Head of caudate nucleus (tissue), 42 donors: ENCODE measurements at places on chromosomes 6 and 20.

- no peak for DNase-seq
Observed at GRCh38 chr20:34397096-34397495, 34.0 kb downstream of the ITCH start.

- no peak for DNase-seq
Observed at GRCh38 chr20:41989935-41990635, 371.9 kb upstream of the CHD6 start.

DNA sequence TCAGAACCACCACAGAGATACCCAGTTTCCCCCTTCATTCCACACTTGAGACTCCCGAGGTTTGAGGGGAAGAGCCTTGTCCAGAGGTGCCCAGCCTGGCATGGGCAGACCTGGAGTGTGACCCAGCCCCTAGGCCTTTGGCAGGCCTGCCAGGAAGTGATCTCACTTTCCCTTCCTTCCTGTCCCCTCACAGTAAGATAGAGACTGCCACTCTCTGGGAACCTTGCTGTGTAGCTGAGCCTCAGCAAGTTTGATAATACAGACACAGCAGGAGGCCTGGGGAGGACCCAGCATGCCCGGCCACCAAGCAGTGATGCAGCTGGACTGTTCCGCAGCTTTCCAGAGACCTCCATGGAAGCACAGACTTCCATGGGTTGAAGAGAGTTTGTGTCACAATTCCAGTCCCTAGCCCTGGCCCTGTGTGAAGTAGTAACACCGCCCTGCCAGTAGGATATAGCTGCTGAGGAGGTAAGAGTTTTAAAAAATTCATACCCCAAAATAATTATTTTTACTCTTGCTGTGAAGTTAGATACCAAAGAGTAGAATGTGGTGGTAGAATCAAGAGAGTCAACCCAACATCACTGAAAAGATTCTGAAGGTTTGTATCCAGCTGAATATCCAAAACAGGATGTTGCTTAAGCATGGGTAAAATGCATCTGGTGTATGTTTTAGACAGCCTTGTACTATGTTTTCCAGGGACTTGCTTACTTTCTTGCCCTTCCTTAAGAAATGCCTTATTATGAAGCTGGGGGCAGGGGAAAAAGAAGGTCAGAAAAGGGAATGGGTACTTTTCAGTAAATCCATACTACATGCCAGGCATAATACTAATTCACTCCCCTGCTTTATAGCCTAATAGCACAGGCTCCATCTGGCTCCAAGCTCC lies 16.3 kb downstream of the PKIG start:
- no peak for DNase-seq

GRCh38 chr20:51159303-51159702 lies 136.4 kb upstream of the KCNG1 start:
- no peak for DNase-seq

DNA sequence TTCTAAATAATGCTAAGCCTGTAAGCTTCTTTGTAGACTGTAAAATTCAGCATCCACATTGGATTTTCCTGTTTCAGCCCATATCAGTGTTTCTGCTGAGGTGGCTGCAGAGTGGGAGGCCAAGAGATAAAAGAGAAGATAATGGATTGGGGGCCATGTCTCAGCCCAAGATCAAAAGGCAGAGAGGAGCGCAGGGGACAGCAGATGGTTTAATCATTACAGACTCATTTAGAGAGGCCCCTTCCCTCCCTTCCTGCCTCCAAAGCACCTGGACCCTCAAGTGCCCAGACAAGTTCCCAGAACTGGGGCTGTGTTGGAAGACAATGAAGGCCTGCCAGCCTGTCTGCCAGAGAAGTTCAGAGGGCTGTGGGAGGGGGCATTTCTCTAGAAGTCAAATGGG lies 20.4 kb upstream of the CTNNBL1 start:
- no peak for DNase-seq

GRCh38 chr6:1137849-1138248 lies 174.0 kb upstream of the FOXQ1 start:
- no peak for DNase-seq

- peak; percentile 85 for DNase-seq
Observed at GRCh38 chr6:31729515-31729978, 448 bp upstream of the DDAH2 start.

DNA sequence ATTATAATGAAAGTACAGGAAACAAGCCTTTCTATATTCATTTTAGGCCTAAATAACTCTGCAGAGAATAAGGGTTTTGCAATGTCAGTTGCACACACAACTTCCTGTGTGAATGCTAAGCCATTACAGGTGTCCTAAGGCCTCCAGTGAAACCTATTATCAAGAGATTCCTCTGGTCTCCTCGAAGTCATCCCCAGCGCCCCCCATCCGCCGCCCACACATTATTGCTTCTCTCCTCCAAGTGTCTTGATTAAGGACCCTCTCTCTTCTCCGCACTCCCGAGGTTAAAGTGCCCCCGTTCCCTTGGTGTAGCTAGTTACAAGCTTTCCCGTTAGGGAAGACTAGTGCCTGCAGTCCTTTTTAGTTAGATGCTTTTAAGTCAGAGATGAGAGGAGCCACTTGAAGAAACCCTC lies 1.3 kb downstream of the HIVEP2 start:
- no peak for DNase-seq

DNA sequence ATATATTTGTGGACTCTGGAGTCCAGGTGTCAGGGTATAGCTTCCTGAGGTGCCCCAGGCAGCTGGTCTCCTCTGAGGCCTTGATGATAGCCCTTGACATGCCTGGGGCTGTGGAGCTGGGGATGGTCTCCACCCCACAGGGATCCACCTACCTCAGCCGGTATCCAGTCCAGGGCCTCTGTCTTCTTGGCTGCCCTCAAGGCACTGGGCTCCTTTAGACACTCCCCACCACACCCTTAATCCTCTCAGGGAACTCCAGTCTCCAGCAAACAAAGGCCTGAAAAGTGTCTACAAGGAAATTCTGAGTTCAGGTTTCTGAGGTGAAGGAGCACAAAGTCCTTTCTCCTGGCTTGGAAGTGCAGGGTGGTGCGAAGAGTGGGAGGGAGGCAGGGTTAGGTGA lies 44.6 kb upstream of the DDR1 start:
- DNase-seq: no peak

GRCh38 chr20:47118641-47119040 lies 224.0 kb downstream of the EYA2 start:
- DNase-seq: no peak

GRCh38 chr20:47799116-47799715 lies 13.9 kb upstream of the SULF2 start:
- no peak for DNase-seq

DNA sequence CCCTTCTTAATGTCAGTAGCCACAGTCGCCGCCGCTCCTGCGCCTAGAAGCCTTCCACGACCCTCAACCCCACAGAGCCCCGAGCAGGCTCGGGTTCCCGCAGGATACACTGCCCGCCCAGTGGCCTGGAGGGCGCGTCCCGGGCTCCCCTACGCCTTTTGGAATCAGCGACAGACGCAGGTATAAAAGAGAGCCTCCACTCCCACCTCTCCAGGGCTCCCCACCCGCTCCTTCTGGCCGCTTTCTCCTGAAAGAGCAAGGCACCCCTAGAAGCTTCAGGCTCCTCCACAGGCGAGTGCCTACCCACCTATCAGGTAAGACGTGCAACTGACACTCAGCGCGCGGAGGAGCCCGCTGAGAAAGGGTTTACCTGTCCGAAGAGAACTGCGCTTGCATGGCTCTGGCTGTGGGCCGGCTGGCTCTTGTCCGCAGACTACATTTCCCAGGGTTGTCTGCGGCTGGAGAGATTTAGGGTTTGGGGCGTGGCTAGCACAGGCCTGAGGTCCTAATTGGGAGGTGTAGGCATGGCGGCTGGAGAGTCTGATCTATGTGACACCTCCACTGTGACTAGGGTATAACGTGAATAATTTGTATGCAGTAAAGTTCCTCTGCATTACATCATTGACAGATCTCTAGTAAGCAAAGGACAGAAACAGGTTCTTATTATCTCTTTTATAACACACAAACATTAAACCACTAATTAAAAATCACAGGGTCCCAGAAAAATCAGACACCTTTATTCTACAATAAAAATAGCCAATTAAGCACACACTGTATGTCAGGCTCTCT lies 13.5 kb upstream of the ZNF391 start:
- DNase-seq: peak; percentile 73

DNA sequence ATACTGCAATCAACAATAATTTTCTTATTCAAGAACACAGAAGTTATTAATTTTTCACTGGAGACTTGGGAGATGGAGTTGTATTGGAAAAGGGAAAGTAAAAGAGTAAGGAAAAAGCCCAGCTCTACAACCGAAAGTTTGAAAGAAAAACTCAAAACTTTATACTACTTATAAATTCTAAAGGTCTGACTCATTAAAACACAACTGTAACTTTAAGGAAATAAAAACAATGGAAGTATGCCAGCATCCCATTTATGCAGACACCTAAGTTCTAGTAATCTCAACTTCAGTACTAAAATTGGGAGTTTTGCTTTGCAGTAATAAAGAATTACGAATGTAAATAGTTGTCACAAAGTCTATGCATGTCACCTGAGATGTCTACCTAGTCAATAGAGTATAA lies 80.6 kb downstream of the IRAK1BP1 start:
- no peak for DNase-seq

DNA sequence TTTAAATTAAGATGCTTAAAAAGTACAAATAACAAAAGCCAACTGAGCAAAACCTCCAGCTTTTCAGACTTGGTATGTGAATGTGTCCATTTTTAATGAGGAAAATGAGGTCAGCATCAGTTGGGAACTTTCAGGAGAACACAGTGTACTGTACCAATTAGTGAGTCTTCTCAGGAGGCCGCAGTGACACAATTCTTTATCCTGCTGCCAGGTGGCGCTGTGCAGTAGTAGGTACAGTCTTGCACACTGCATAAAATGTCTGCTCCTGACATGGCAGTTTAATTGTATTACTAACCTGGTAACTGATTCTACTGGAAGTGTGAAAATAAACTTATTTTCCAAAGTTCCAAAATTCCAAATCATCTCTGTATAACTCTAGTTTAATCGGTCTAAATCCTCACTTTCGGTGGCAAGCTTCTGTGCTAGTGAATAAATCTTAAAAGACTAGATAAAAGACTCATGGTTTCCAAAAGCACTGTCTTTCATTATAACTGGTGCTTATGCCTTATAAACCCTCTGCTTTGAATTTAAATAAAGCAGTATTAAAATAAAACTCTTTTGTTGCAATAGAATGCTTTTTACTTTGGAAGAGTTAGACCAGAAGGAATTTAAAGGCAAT lies 214.8 kb upstream of the MMS22L start:
- peak; percentile 78 for DNase-seq

DNA sequence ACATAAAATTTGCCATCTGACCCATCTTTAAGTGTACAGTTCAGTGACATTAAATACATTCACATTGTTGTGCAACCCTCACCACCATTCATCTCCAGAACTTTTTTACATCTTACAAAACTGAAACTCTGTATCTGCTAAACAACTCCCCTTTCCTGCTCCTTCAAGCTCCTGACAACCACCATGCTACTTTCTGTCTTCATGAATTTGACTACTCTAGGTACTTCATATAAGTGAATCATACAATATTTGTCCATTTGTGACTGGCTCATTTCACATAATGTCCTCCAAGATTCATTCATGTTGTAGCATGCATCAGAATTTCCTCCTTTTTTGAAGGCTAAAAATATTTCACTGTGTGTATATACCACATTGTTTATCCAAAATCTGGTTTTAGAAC lies 86.9 kb upstream of the SMLR1 start:
- no peak for DNase-seq

- DNase-seq: no peak
Observed at GRCh38 chr6:53825532-53826321, 30.9 kb downstream of the LRRC1 start.

DNA sequence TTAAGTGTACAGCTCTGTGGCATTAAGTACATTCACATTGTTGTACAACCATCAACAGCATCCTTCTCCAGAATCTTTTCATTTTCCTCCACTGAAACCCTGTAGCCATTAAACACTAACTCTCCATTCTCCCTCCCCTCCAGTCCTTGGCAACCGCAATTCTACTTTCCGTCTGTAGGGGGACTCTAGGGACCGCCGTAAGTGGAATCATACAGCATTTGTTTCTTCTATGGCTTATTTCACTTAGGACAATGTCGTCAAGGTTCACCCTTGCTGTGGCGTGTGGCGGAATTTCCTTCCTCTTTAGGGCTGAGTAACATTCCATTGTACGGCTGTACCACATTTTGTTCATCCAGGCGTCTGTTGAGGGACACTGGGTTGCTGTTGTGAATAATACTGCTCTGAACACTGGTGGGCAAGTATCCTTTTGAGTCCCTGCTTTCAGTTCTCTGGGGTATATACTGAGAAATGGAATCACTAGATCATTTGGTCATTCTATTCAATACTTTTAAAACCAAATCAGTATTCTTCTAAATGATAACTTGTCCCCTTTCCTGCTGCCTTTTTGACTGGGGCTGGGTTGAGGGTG lies 50.7 kb downstream of the PPP1R3G start:
- DNase-seq: peak; percentile 36

DNA sequence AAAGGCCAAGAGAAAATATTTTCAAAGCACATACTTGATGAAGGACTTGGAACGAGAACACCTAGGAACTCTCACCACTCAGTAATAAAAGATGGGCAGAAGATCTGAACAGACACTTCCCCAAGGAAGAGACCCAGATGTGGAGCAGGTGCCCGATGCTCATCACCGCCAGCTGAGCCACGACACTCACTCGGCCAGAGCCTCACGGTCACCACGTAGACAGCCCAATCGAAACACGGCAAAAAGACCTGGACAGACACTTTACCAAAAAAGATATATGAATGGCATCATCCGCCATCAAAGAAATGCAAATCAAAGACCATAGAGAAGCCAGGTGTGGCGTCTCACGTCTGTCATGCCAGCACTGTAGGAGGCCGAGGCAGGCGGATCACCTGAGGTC lies 41.6 kb downstream of the SLC2A4RG start:
- DNase-seq: no peak

GRCh38 chr6:100084991-100085364 lies 91.0 kb upstream of the MCHR2 start:
- DNase-seq: no peak

DNA sequence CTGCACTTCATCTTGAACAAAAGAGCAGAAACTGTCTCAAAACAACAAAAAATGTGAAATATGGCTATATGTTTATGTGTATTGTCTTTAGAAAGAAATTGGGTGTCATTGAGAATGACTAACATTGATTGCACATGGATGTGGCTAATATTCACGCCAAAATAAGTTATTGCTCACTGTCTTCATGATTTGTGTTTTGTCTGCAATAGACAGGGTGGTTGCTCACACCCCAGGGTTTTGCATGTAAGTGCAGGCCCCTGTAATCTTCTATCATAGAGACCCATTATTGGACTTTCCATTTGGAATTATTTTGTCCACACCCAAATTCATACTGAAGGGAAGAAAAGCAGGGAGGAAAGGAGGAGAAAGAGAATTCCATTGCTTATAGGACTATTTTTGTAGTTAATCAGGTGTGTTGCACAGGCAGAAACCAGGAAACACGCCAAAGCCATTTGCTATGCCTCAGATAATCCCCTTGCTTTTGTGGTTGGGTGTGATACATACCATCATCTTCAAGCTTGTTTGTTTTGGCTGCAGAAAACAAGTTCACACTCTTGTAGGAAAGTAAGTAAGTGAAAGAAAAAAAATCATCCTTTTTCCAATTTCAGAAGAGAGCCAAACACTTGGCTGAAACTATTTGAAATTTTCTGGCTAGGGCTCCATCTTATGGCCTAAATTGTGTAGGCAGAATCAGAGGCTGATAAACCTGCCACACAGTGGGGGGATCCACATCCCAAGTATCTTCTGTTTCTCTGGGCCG lies 214.1 kb downstream of the COL12A1 start:
- DNase-seq: no peak
